ENCODE measurements at places on chromosomes 5 and 9.

- DNase-seq = no peak
These were observed 14.9 kb upstream of the MEGF10 start for GRCh38 chr5:127275641-127276193.

GRCh38 chr5:6736524-6737042, 23.4 kb downstream of the TENT4A start:
- no peak for DNase-seq

DNA sequence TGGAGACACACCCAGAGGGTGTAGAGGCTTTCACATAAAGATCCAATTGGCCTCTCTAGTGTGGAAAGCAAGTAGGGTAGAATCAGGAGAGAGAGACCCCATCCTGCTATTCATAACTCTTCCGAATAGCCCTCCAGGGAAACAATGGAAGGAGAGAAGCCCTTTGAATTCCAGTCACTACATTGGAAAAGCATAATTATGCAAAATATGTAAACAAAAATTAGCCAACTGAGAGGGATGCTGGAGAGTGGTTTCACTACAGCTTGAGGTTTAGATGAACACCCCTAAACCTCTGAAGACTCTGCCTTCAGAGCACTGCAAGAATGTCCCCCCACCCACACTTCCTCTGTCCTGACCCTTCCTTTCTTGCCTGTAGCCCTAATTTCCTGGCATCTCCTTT, 197.3 kb upstream of the ANKRD55 start:
- no peak for DNase-seq

DNA sequence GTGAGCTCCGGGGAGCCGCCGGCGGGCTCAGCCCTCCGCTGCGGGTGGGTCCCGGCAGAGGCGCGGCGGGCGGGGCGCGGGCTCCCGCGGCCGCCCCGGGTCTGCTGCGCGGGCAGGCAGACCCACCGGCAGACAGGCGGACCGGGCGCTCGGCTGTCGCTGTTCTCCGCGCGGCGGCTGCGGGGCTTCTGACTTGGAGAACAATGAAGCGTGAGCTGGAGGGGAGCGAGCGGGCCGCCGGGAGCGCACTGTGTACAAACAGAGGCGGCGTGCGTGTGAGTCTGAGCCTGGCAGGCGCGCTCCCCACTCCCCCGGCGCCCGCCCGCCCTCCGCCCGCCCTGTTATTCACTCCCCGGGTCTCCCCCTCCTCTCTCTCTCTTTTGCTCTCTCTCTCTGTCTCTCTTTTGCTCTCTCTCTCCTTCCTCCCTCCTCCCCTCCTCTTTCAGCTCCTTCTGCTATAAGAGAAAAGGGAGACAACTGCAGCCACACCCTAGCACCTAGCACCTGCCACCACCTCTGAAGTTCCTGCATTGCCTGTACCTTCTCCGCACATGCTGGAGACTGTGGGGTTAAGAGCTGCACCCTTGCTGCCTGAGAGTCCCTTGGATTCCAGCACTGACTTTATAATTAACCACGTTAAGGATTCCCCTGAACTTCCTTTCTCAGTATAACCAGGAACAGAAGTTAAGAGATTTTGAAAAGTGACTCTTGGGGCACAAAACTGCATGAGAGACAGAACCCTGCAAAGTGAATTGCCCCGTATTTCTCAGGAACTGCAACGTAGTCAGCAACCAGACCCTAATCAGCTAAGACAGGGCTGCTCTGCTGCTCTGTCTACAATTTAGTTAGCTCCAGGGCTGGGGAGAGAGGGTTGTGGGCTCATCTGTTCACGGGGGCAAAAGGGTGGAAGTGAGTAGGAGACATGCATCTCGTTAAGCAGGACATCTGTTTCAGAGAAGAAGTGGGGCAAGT, at the start of gene EDIL3:
Gene EDIL3, minus strand, starts transcription at position 277 of the 972 bp plus-strand sequence. CDS start 506 bp downstream, outside the sequence.
- peak; percentile 72 for DNase-seq

DNA sequence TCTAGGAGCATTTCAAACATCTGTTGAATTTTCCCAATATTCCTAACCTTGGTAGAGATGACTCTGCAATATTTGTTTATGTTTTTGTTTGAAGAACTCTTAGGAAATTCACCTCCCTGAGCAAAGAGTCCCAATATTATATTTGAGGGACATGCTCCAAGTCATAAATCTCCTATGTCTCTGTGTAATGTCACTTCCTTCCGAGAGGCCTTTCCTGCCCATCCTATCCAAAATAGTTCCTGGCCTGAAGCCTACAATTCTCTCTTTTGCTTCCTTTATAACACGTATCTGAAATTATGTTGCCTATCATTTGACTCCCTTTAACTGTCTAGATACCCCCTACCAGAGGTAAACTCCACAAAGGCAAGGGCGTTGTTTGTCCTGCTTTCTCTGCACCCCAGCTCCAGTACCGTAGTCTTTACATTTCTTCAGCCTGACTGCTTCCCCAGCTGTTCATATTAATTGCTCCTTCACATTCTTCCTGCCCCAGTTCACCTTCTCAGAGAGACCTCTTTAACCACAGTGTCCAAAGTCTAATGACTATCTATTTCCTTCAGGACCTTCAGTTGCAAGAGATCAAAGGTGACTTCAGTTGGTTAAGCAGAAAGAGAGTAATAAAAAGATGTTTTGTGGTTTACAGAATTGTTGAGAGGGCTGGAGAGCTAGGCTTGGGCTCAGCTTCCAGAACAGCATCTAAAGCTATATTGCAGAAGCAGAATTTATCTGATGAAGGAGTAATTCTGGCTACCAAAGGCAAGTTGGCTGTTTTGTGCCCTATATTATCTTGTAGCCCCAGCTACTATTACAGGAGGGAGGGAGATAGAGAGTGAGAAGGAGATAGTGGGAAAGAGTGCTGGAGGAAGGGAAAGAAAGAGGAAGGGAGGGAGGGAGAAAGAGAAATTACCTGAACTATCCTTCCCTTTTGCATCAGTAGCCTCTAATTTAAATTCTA, 109.3 kb upstream of the TMEM161B start:
- DNase-seq = peak; percentile 9

GRCh38 chr5:76084496-76085242, 1.5 kb downstream of the SV2C start:
- DNase-seq = peak; percentile 9

DNA sequence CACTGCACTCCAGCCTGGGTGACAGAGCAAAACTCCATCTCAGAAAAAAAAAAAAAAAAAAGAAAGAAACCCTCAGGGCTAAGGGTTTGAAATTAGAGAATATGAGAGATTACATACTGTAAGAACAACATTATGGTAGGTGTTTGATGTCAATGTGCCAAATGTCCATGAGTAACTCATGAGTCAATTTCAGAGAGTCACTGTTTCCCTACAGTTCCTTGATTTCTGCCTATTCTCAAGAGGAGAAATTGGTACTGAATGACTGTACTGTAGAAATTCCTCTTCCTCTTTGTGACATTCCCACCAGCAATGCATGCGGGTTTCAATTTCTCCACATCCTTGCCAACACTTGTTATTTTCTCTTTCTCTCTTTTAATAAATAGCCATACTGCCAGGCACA, 35.2 kb downstream of the MARVELD2 start:
- no peak for DNase-seq

GRCh38 chr5:123705741-123706140, 193.8 kb downstream of the CSNK1G3 start:
- no peak for DNase-seq

DNA sequence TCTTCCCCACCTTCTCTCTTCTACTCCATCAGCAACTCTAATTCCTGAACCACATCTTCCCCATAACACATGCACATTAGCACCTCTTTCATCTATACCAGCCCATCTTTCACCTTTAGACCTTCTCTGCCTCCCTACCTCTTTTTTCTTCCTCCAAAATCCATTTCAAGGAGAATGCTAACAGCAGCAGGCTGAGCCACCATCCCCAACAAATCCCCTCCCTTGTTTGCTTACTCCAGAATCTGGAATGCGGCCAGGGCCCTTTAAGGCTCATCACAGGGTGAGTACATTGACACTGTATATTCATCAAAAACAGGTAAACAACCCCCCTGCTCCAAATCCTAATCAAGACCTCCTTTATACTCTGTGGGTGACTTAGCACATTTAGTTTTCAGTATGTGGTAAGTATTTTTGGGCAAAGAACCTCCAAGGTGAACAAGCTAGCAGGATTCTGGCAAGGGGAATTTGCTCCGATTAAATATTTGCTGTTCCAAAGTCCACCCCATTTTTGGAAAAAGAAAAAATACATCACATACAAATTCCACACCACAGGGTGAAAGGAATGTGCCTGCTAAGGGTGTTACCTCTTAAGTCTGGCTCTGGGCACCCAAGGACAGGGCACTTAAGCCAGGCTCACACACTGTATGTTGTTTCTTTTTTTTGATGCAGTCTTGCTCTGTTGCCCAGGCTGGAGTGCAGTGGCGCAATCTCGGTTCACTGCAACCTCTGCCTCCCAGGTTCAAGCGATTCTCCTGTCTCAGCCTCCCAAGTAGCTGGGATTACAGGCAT, 71.4 kb downstream of the SERINC5 start:
- DNase-seq = peak; percentile 35

GRCh38 chr9:131719262-131719908, 20.5 kb downstream of the RAPGEF1 start:
- no peak for DNase-seq

- no peak for DNase-seq
These were observed 7.1 kb upstream of the IFNA6 start for GRCh38 chr9:21357479-21358460.

- DNase-seq = peak; percentile 60
These were observed 114.0 kb downstream of the C9orf50 start for GRCh38 chr9:129506892-129507291.

- DNase-seq = peak; percentile 86
These were observed 16.1 kb downstream of the GBGT1 start for GRCh38 chr9:133147412-133148198.

DNA sequence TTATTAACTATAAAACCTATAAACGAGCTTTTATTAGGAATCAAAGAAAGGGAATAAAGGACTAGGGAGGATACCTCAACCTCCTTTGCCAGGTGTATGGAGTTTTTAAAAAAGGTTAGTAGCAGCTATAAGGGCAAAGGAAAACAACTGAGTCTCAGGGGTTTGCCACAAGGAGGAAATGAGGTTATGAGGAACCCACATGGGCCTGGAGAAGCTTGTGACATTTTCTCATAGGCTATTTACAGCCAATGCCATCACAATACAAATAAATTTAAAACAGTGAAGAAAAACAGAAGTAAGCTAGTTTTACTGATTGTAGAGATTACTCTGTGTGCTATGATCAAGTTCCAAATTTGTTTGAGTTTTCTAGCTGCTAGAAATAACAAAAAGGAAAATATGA, 92.6 kb downstream of the CDKN2A start:
- no peak for DNase-seq

- DNase-seq = no peak
These were observed 22.4 kb downstream of the ENC1 start for GRCh38 chr5:74618106-74618505.

- no peak for DNase-seq
These were observed 3.7 kb downstream of the PLAC8L1 start for GRCh38 chr5:146101646-146102045.

DNA sequence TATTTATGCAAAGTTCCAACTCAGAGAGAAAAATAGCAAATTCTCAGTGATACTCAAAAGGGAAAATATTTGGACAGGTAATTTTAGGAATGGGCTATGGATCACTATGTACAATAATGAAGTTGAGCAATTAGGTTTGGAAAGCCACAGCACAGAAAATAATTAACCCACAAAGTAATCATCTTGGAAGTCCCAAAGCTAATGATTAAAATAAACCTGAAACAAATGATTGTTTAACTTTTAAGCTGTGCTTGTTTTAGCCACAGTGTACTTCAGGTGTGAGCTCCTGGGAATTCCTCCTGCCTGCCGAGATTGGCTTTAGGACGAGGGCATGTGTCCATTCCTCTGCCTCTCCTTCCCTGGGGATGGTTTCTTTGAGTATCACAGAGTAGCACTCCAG, 403.9 kb downstream of the ZSWIM6 start:
- DNase-seq = no peak

DNA sequence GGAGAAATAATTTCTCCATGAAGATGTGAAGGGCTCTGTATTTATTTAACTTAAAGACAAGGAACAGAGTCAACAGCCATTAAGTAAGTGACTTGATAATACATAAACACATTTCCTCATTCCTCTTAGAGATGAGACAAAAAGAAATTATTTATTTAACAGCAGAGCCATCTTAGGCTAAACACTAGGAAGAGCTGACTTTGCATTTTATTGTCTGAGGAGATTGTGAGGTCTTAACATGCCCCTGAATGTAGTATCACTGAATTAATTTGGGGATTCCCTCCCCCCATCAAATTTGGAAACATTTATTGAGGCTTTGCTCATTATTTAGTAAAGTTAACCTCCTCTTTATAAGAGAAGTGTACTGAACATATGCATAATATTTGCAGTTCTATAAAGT, 35.2 kb downstream of the TAS2R1 start:
- no peak for DNase-seq

DNA sequence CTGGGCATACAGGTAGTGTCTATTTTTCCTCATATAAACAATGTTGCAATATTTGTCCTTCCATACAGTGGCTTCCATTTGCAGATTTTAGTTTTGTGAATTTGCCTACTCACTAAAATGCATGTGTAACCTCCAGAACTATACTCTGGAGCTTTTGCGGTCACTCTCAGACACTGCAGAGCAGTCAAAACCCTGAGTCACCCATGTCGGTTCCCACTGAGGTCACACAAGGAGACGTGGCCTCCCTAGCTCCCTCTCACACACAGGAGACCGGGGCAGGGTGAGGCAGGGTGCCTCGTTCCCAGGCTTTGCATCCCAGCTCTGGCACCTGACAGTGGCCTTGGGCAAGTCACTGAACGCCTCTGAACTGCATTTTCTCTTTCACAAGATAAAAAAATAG, 55.5 kb upstream of the ZNF354A start:
- peak; percentile 35 for DNase-seq

GRCh38 chr9:114898741-114899140, 31.6 kb downstream of the TNFSF8 start:
- DNase-seq = no peak

GRCh38 chr9:113886933-113887332, 10.8 kb downstream of the ZNF618 start:
- no peak for DNase-seq

DNA sequence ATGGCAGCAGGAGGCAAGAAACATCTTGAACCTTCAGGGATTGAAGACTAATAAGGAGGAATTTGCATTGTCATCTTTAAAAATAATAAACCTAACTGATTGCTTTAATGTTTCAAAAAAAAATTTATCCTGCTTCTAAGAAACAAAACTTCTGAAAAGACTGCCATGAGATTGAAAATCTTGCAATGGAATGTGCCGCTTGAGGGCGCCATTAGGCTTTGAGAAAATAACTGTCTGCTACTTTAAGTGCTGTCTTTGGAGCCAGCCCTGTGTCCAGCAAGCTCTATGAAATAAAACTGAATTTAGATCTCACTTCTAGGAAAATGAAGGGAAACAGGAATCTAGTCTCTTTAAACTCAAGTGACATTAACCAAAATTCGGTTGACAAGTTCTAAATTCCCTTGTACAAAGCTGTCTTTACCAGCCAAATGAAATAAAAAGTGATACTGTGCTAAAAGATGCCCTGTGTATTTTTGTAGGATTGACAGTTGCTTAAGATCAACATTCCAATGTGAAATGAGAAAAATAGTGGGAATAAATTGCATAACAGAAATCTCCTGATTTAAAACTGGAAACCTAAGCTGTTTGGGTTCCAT, 79.4 kb downstream of the ESM1 start:
- peak; percentile 85 for DNase-seq

- no peak for DNase-seq
These were observed 44.2 kb upstream of the LMNB1 start for GRCh38 chr5:126732716-126733115.

Data from hepatocyte (in vitro differentiated cells).